Smooth muscle cell of trachea (primary cell): ENCODE measurements at places on chromosomes 3 and 15. TPM values are rescaled to one million over a fixed set of nuclear protein-coding genes. Genes with fewer than 3 reads are reported as not detected.

Gene KCNAB1
- total RNA-seq: under 0.01 and 2.8 TPM in 2 replicates

Gene SLC35G2
- total RNA-seq: 11.4 and 15.3 TPM in 2 replicates

Gene CEP97
- total RNA-seq: 8.6 and 19.2 TPM in 2 replicates

Gene TLR9
- total RNA-seq: under 0.01 and 0.17 TPM in 2 replicates

Gene TMEM115
- 45.5 and 84.4 TPM in 2 replicates for total RNA-seq

Gene TMC3
- total RNA-seq: not detected in 2 replicates

Gene C3orf49
- not detected in 2 replicates for total RNA-seq

Gene ITIH1
- total RNA-seq: not detected in 2 replicates

Gene TGM5
- total RNA-seq: not detected in 2 replicates

Gene SLC25A36
- total RNA-seq: 66.5 and 71.3 TPM in 2 replicates

Gene ZNF774
- total RNA-seq: 1.5 and 1.9 TPM in 2 replicates

Gene GOLGA8R
- 3.6 and 3.9 TPM in 2 replicates for total RNA-seq

Gene HRH1
- total RNA-seq: 17.2 and 35.6 TPM in 2 replicates

Gene MYZAP
- total RNA-seq: under 0.01 TPM in 1 of 2 replicates, not detected in the other

Gene DNAH12
- total RNA-seq: under 0.01 and 0.17 TPM in 2 replicates

Gene SLC33A1
- 30.8 and 39.7 TPM in 2 replicates for total RNA-seq

Gene POTEB2
- not detected in 2 replicates for total RNA-seq

Gene CEP152
- 10.1 and 14.8 TPM in 2 replicates for total RNA-seq

Gene BRPF1
- total RNA-seq: 15.3 and 16.5 TPM in 2 replicates

Gene ZNF501
- 6.3 and 7.6 TPM in 2 replicates for total RNA-seq

Gene MYH15
- total RNA-seq: 0.50 and 1.0 TPM in 2 replicates

Gene TUSC7
- total RNA-seq: under 0.01 TPM in 1 of 2 replicates, not detected in the other

Gene STARD9
- total RNA-seq: 13.1 and 13.7 TPM in 2 replicates

Gene CELF6
- 0.15 and 0.17 TPM in 2 replicates for total RNA-seq

Gene ACKR2
- total RNA-seq: 0.15 and 0.17 TPM in 2 replicates

Gene WWTR1
- total RNA-seq: 33.2 and 39.6 TPM in 2 replicates

Gene CCR3
- total RNA-seq: 0.33 TPM in 1 of 2 replicates, not detected in the other
